Effector memory CD8-positive, alpha-beta T cell (primary cell): ENCODE measurements at places on chromosomes 7 and 10.

- H3K36me3 ChIP-seq = no peaks in the 10 kb centered on the region
- H3K4me1 ChIP-seq = peaks cover 4% of the 10 kb centered on the region
- DNase-seq = no peak
Observed at GRCh38 chr10:13001041-13001886, at the start of gene CCDC3. TSS of gene CCDC3 (minus strand) at chr10:13001713. CDS start at chr10:13001570, 143 bp downstream.

DNA sequence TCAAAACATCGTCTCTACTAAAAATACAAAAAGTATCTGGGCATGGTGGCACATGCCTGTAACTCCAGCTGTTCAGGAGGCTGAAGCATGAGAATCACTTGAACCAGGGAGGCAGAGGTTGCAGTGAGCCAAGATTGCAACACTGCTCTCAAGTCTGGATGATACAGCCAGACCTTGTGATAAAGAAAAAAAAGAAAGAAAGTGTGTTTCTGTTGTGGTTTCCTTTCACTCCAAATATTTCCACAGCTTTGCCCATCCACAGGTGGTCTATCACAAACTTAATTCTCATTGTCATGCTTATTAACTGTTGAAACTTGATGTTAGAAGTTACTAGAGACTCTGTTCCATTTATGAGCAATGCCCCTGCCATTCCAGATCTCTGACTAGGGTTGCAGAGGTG is 316.0 kb upstream of the SEMA3C start:
- no peaks in the 10 kb centered on the region for H3K36me3 ChIP-seq
- H3K27me3 ChIP-seq = no peaks in the 10 kb centered on the region
- H3K27ac ChIP-seq = no peak overlapping the region
- H3K4me1 ChIP-seq = no peaks in the 10 kb centered on the region
- no peak for DNase-seq
- no peak overlapping the region for H3K4me3 ChIP-seq

DNA sequence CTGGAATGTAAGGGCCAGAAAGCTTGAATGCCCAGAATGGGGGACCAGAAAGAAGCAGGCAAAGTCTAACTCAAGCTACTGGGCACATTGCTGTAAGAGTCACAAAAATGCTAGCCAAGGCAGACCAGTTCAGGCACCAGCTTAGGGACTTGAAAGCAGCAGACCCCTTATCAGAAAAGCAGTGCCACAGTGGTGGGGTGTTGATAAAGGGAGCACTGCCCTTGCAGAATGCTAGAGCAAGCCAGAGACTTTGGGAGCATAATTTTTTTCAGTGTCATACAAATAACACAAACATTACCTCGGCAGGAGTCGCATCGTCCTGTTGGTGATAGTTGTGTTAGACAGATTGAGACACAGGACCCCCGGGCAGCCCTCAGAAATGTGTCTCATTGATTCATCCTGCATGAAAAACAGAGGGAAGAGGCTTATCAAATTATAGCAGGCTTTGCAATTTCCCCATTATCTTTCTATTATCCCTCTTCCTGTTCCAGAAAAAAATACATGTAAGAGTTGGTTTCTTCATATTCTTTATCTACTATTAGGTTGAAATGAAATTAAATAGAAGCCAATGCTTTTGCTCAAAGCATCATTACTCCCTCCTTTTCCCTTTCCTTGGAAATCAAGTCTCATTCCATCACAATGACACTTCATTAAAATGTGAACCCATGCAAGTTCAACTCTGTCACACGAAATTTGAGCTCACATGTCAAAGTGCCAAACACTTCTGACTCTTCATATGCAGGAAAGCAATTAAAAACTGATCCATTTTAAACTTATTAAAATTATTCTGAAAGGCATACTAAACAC is 13.4 kb downstream of the LRRC17 start:
- no peak for DNase-seq
- no peak overlapping the region for H3K4me3 ChIP-seq
- no peaks in the 10 kb centered on the region for H3K4me1 ChIP-seq
- H3K36me3 ChIP-seq = no peaks in the 10 kb centered on the region
- no peaks in the 10 kb centered on the region for H3K27me3 ChIP-seq
- no peak overlapping the region for H3K27ac ChIP-seq

DNA sequence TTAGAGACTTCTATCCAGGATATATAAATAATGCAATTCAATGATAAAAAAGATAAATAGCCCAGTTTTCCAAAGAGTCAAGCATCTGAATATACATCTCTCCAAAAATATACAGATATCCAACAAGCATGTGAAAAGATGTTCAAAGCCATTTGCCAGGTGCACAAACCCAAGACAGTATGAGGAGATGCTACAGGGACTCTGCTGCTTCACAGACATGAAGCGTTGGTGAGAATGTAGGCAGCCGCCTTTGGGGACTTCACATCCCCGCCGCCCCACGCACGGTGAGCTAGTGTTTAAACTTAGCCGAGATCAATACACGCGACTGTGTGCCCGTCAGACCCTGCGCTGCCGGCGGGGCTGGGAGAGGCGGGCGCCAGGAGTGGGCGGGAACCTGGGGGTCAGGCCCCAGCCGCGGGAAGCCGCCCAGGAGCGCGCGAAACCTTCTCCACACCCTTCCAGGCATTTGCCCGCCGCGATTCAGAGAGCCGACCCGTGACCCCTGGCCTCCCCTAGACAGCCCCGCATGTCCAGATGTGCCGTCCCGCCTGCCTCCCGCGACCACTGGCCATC is 927 bp upstream of the ALOX5 start:
- no peak for DNase-seq
- H3K27me3 ChIP-seq = peaks cover 37% of the 10 kb centered on the region
- H3K27ac ChIP-seq = no peak overlapping the region
- peak overlapping the region; percentile 83 for H3K4me3 ChIP-seq
- H3K4me1 ChIP-seq = peaks cover 13% of the 10 kb centered on the region
- H3K36me3 ChIP-seq = no peaks in the 10 kb centered on the region

GRCh38 chr7:157897681-157898080 is 560.9 kb downstream of the DNAJB6 start:
- H3K27ac ChIP-seq = no peak overlapping the region
- H3K27me3 ChIP-seq = no peaks in the 10 kb centered on the region
- no peaks in the 10 kb centered on the region for H3K36me3 ChIP-seq
- H3K4me3 ChIP-seq = no peak overlapping the region
- no peak for DNase-seq

- no peak overlapping the region for H3K27ac ChIP-seq
- no peaks in the 10 kb centered on the region for H3K36me3 ChIP-seq
- no peak overlapping the region for H3K4me3 ChIP-seq
Observed at GRCh38 chr10:111875725-111876124, 307.8 kb downstream of the GPAM start.
